ENCODE measurements at places on chromosomes 3 and 15.

DNA sequence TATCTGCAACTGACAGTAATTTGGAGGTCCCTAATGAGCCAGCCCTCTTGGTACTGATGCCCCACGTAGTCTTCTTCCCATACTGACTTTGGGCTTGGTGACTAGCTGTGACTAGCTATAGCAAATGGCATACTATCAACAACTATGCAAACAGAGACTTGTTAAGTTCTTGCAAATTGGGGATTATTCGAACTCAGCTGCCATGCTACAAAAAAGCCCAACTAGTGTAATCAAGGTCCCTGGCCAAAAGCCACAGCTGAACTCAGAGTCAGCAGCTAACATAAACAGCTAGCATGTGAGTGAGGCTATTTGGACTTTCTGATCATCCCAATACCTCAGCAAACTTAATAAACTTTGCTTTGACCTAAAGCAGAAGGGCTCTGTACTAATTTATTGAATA is 121.2 kb upstream of the PLXND1 start:
- no peak for DNase-seq

GRCh38 chr3:138296639-138297038 is 33.0 kb downstream of the NME9 start:
- no peak for DNase-seq

- no peak for DNase-seq
These were observed 200.9 kb downstream of the MCTP2 start for GRCh38 chr15:94432279-94432678.

DNA sequence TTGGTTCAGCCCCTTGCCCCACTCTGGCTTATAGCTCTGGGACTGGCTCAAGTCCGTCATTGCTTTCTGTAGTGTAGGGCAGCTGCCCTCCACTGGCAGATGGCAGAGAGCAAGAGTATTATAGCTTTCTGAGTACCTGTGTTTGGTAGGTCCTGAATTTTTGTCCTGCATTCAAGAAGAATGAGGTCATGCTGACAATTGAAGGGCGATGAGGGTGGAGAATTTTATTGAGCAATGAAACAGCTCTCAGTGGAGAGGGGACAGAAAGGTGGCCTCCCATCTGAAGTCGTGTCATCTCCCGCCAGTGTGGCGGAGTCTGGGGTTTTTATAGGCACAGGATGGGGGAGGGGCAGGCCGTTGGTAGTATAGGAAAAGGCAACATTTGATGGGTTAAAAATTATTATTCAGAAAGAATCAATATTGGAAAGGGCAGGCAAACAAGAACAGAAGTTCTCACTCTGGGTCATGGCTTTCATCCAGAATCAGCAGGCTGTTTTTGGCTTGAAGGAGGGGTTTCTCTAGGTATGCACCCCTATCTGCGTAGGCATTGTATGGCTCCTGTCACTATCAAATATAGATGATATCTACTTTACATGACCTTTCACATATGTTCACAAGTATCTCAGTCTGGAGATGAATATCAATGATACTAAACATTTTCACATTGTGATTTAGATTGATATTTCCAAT is 1239.7 kb upstream of the ALCAM start:
- DNase-seq = no peak

DNA sequence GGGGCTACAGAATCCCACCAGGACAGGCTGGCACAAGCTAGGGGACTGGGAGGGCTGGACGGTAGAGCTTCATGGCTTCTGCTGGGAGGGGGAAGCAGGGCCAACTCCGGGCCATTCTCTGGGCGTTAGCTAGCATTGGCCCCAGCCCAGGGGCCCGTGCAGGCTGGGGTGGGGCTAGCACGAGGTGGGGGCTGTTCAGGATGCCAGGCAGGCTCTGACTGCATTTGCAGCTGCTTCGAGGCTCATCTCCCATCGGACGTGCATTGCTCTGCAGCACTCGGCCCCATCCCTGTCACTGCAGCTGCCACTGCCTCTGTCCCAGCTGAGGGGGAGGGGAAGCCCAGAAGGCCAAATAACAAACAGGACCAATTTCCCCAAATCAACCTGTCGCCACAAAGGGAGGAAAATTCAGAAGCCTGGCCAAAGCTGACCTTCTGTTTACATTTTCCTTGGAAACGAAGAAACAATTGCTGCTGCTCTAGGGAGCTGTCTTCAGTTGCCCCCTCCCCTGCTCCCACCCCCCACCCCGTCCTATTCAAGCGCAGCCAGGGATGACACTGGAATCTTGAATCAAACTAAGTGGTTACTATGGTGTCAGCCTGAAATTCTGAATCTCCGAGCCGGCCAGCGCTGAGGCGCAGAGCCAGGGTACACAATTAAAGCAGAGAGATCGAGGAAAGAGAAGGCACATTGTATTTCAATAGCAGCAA is 138.8 kb upstream of the PRR20G start:
- no peak for DNase-seq

GRCh38 chr3:63132461-63133250 is 145.5 kb upstream of the SYNPR start:
- no peak for DNase-seq

GRCh38 chr15:39931615-39932014 is 2.3 kb upstream of the EIF2AK4 start:
- DNase-seq = no peak

DNA sequence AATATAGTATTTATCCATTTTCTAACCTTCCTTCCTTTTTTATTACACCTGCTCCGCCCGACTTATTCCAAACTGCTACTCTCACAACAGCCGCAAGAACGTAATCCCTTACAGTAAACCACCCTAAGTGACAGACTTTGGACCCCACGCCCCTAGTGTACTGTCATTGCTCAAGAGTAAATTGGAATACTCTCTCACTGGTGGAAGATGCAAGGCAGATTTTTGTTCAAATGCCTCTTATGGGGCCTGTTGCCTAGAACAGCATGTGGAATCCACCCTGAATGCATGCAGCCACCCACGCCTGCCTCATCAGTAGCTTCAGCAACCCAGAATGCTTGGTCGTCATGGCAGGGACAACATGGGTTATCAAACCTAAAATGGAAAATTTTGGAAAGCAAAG is 226.2 kb upstream of the ST8SIA2 start:
- DNase-seq = no peak

DNA sequence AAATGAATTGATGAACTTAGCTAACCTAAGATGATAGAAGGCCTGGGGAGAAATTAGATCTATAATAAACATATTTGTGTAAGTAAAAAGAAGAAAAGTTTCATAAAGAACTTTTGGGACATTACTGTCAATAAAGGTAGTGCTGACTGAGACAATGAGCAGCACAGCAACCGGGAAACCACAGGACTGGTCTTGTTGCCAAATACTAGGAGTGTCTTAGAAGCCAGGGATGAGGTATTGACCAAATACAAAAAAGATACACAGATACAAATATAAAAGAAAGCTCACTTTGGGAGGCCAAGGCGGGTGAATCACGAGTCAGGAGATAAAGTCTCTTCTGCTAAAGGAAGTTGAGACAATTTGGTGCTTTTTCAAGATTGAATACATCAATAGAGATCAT is 362.4 kb upstream of the ZNF385D start:
- DNase-seq = no peak

GRCh38 chr3:186385856-186386602 is 24.0 kb upstream of the DGKG start:
- no peak for DNase-seq

DNA sequence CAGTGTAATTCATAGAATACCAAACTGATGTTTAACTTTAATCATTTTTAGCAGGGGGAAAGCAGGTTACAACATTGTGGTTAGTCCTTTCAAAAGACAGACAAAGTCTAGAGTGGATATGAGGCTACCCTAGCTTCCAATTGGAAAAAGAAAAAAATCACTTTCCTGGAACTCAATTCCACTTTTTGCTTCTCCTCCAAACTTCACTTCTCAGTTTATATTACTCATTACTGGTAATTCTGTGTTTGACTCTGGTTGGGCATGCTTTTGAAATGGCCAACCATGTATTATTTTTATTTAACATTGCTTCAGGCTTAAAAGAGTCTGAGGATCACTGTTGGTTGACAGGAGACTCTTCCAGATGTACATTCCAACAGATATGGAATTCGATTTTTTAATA is 84.8 kb downstream of the RAP2B start:
- DNase-seq = no peak

Measured in esophagus squamous epithelium (tissue), 5 donors.